ENCODE measurements at places on chromosomes 1 and 21. TPM values are rescaled to one million over a fixed set of nuclear protein-coding genes. Genes with fewer than 3 reads are reported as not detected.

The HMGCS2 gene
- 0.67 TPM for polyA plus RNA-seq

The F11R gene
- polyA plus RNA-seq: 18.3 TPM

The DNAJC6 gene
- 0.95 TPM for polyA plus RNA-seq

The NBPF6 gene
- polyA plus RNA-seq: not detected

The TLR5 gene
- 1.6 TPM for polyA plus RNA-seq

The CRYAA gene
- not detected for polyA plus RNA-seq

The GPR25 gene
- polyA plus RNA-seq: 0.14 TPM

The VWA5B1 gene
- polyA plus RNA-seq: not detected

The KRTAP11-1 gene
- not detected for polyA plus RNA-seq

The DPYD gene
- polyA plus RNA-seq: 4.2 TPM

The EDN2 gene
- polyA plus RNA-seq: 1.4 TPM

The CASZ1 gene
- 3.0 TPM for polyA plus RNA-seq

The CNR2 gene
- polyA plus RNA-seq: 0.03 TPM

The ST6GALNAC5 gene
- polyA plus RNA-seq: 0.31 TPM

The MFAP2 gene
- 28.1 TPM for polyA plus RNA-seq

The FMOD gene
- polyA plus RNA-seq: 7.4 TPM

The SYTL1 gene
- 12.5 TPM for polyA plus RNA-seq

The C1orf216 gene
- 10.3 TPM for polyA plus RNA-seq

The YRDC gene
- 8.7 TPM for polyA plus RNA-seq

The LINGO4 gene
- 0.29 TPM for polyA plus RNA-seq

The FLVCR1 gene
- 1.6 TPM for polyA plus RNA-seq

The RALGPS2 gene
- polyA plus RNA-seq: 7.3 TPM

The FCGR3A gene
- polyA plus RNA-seq: 6.2 TPM

The DIO1 gene
- not detected for polyA plus RNA-seq

The RPL11 gene
- polyA plus RNA-seq: 2,703 TPM

The GREM2 gene
- polyA plus RNA-seq: 0.03 TPM

The ERRFI1 gene
- 93.0 TPM for polyA plus RNA-seq

The VAV3 gene
- polyA plus RNA-seq: 6.6 TPM

The FAM72A gene
- polyA plus RNA-seq: 5.3 TPM

The NPL gene
- 1.8 TPM for polyA plus RNA-seq

Measured in adipose tissue (tissue), 3 donors.